ENCODE measurements at places on chromosomes 16 and 17. TPM values are rescaled to one million over a fixed set of nuclear protein-coding genes. Genes with fewer than 3 reads are reported as not detected.

DNA sequence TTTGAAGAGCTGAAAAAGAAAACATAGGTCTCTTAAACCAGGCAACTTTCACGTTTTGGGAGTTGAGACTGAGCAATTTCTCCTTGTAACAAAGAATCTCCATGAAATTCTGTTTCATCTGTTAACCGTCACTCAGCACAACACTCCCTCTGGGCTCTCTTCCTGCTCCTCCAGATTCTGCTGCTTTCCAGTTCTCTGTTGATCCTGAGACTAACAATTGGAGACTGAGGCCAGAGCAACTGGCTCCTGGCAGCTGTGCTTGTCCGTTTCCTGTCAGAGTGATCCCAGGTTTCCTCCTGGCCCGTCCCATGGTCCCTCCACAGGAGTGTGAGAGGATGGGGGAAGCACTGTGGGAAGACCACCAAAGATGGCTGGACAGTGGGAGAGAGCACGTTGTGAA lies 32.5 kb downstream of the IST1 start:
- no peak for DNase-seq
- peaks cover 85% of the 10 kb centered on the region for H3K36me3 ChIP-seq
- peaks cover 27% of the 10 kb centered on the region for H3K4me1 ChIP-seq
- H3K27me3 ChIP-seq = no peaks in the 10 kb centered on the region

DNA sequence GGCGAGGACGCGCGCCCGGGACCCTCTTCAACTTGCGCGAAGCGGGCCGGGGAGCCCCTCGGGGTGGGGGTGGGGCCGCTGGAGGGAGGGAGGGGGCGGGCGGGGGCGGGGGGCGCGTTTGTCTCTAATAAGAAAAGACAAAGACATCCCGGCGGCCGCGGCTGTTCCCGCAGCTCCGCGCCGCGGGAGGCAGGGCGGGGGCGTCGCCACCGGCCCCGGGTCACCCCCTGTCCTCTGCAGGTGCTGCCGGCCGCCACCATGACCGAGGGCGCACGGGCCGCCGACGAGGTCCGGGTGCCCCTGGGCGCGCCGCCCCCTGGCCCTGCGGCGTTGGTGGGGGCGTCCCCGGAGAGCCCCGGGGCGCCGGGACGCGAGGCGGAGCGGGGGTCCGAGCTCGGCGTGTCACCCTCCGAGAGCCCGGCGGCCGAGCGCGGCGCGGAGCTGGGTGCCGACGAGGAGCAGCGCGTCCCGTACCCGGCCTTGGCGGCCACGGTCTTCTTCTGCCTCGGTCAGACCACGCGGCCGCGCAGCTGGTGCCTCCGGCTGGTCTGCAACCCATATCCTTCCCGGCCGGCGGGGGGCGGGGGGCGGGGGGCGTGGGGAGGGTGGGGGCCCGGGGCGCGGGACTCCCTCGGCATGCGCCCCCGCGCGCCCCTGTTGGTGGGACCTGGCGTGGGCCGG lies 714 bp downstream of the CACNA1H start:
- H3K4me1 ChIP-seq = no peaks in the 10 kb centered on the region
- H3K27me3 ChIP-seq = no peaks in the 10 kb centered on the region
- no peak overlapping the region for H3K27ac ChIP-seq
- DNase-seq = no peak

DNA sequence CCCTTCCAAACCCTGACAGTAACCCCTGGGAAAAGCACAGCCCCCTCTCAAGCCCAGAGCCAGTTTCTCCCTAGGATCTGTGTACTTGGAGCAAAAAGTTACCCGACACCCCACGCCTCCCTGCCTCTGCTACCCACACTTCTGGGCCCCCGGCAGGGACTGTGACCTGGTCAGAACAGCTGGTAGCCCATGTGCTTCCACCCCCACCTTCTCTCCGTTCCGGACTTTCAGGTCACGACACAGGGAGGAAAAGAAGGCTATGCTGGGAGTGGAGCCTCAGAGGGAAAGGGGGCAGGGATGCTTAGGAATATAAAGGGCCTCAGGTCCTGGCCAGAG lies 6.4 kb downstream of the PPY start:
- no peak overlapping the region for H3K27ac ChIP-seq
- H3K4me1 ChIP-seq = peaks cover 6% of the 10 kb centered on the region
- no peaks in the 10 kb centered on the region for H3K36me3 ChIP-seq
- no peak overlapping the region for H3K4me3 ChIP-seq
- H3K27me3 ChIP-seq = peaks cover 21% of the 10 kb centered on the region

- H3K27ac ChIP-seq = no peak overlapping the region
- no peaks in the 10 kb centered on the region for H3K4me1 ChIP-seq
- no peak overlapping the region for H3K4me3 ChIP-seq
- no peaks in the 10 kb centered on the region for H3K27me3 ChIP-seq
- no peak for DNase-seq
- H3K36me3 ChIP-seq = no peaks in the 10 kb centered on the region
These were observed 19.9 kb upstream of the MRTFB start for GRCh38 chr16:14051103-14051729.

GRCh38 chr16:68902003-68902968 lies 59.0 kb downstream of the TANGO6 start:
- H3K27me3 ChIP-seq = no peaks in the 10 kb centered on the region
- H3K4me3 ChIP-seq = no peak overlapping the region
- H3K27ac ChIP-seq = no peak overlapping the region
- peak; percentile 81 for DNase-seq
- peaks cover 30% of the 10 kb centered on the region for H3K36me3 ChIP-seq
- H3K4me1 ChIP-seq = no peaks in the 10 kb centered on the region

- no peak overlapping the region for H3K4me3 ChIP-seq
- peaks cover 62% of the 10 kb centered on the region for H3K36me3 ChIP-seq
- H3K4me1 ChIP-seq = peaks cover 13% of the 10 kb centered on the region
- no peak for DNase-seq
These were observed 83.5 kb downstream of the ZNF778 start for GRCh38 chr16:89300976-89301360.

GRCh38 chr16:48318630-48319029 lies 66.6 kb downstream of the SIAH1 start:
- no peak overlapping the region for H3K27ac ChIP-seq
- DNase-seq = no peak
- no peaks in the 10 kb centered on the region for H3K27me3 ChIP-seq
- peaks cover 50% of the 10 kb centered on the region for H3K36me3 ChIP-seq

- H3K27ac ChIP-seq = no peak overlapping the region
- DNase-seq = no peak
- no peaks in the 10 kb centered on the region for H3K4me1 ChIP-seq
These were observed 40.5 kb upstream of the RASD1 start for GRCh38 chr17:17536702-17537101.

DNA sequence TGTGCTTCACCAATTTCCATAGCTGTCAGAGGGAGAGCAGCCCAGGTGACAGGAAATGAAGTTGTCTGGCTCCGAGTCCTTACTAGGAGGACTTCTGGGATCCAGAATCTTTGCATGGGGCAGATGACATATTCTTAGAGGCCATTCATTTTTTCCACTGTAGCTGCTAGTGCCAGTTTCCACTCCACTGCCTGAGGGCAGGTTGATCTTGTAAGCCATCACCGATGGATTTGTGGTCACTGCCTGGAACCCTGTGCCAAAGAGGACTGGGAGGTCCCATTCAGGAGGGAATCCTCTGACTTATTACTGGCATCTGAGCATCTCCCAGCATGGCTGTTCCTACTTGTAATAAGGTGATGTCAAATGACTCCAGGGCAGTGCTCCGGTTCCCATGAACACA lies 144.1 kb upstream of the KCNJ18 start:
- H3K27ac ChIP-seq = no peak overlapping the region
- peaks cover 19% of the 10 kb centered on the region for H3K4me1 ChIP-seq
- no peak overlapping the region for H3K4me3 ChIP-seq

- peaks cover 8% of the 10 kb centered on the region for H3K4me1 ChIP-seq
- no peak for DNase-seq
- peaks cover 15% of the 10 kb centered on the region for H3K36me3 ChIP-seq
- no peak overlapping the region for H3K27ac ChIP-seq
- no peaks in the 10 kb centered on the region for H3K27me3 ChIP-seq
- H3K4me3 ChIP-seq = no peak overlapping the region
These were observed 11.9 kb downstream of the TMEM204 start for GRCh38 chr16:1545044-1546040.

- peaks cover 9% of the 10 kb centered on the region for H3K4me1 ChIP-seq
- no peaks in the 10 kb centered on the region for H3K36me3 ChIP-seq
- H3K4me3 ChIP-seq = no peak overlapping the region
- no peaks in the 10 kb centered on the region for H3K27me3 ChIP-seq
- H3K27ac ChIP-seq = no peak overlapping the region
These were observed 253.4 kb downstream of the SNX29 start for GRCh38 chr16:12229759-12230594.

- peak overlapping the region; percentile 100 for H3K27ac ChIP-seq
- DNase-seq = peak; percentile 86
- H3K27me3 ChIP-seq = no peaks in the 10 kb centered on the region
- H3K4me3 ChIP-seq = peak overlapping the region; percentile 98
- H3K36me3 ChIP-seq = peaks cover 11% of the 10 kb centered on the region
- H3K4me1 ChIP-seq = peaks cover 11% of the 10 kb centered on the region
These were observed 1.4 kb upstream of the CEMP1 start for GRCh38 chr16:2532494-2533141.

GRCh38 chr17:60529806-60530205 lies 3.8 kb upstream of the APPBP2 start:
- H3K36me3 ChIP-seq = no peaks in the 10 kb centered on the region
- H3K27me3 ChIP-seq = no peaks in the 10 kb centered on the region
- H3K27ac ChIP-seq = peak overlapping the region; percentile 76
- no peak for DNase-seq
- peaks cover 15% of the 10 kb centered on the region for H3K4me1 ChIP-seq

GRCh38 chr17:49046912-49047311 lies 49.7 kb downstream of the IGF2BP1 start:
- no peak overlapping the region for H3K27ac ChIP-seq
- no peaks in the 10 kb centered on the region for H3K27me3 ChIP-seq
- H3K4me3 ChIP-seq = no peak overlapping the region
- no peaks in the 10 kb centered on the region for H3K4me1 ChIP-seq
- DNase-seq = no peak

DNA sequence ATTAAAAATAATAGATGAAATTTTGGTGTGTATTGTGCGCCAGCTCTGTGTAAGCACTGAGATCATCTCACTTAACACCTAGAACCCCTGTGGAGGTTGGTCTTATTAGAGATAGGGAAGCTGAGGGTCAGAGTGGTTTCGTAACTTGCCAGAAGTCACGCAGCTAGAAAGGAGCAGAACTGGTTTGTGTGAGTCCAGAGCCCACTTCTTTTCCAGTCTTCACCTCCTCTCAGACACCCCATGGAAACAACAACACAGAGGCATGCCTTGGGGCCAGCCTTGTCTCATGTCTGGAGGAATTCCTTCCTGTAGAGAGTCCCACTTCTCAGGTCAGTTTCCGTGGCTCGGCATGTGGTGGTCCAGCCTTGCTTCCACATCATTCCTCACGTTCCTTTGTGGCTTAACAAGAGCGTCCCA lies 16.5 kb downstream of the YPEL2 start:
- H3K4me3 ChIP-seq = no peak overlapping the region
- DNase-seq = no peak
- no peaks in the 10 kb centered on the region for H3K27me3 ChIP-seq

GRCh38 chr17:51184124-51184523 lies 17.9 kb downstream of the NME2 start:
- DNase-seq = no peak
- no peaks in the 10 kb centered on the region for H3K4me1 ChIP-seq
- no peaks in the 10 kb centered on the region for H3K27me3 ChIP-seq
- H3K27ac ChIP-seq = no peak overlapping the region
- peaks cover 95% of the 10 kb centered on the region for H3K36me3 ChIP-seq
- H3K4me3 ChIP-seq = no peak overlapping the region

DNA sequence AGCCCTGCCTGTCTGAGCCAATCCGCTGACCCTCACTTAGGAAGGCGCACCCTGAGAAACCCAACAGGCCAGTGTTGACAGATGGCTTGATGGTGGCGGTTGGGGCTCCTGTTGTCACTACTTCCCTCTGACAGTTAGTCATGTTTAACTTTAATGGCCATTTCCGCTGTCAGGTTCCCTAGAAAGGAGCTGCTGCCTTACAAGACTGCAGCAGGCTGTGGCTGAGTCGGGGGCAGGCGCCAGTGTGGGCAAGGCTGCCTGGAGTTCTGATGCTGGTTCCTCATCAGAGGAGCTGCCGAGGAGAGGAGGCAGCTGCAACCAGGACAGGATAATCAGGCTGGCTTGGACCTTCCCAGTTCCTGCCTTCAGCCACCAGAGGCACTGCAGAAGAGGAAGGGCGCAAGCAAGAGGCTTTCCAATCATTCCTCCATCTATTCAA lies 223.2 kb upstream of the DYNLRB2 start:
- H3K27me3 ChIP-seq = no peaks in the 10 kb centered on the region
- H3K4me3 ChIP-seq = no peak overlapping the region
- H3K36me3 ChIP-seq = no peaks in the 10 kb centered on the region
- no peak overlapping the region for H3K27ac ChIP-seq
- no peaks in the 10 kb centered on the region for H3K4me1 ChIP-seq

GRCh38 chr17:32341857-32342602 lies at the start of gene C17orf75:
TSS of gene C17orf75 (minus strand) at chr17:32342173. CDS start at chr17:32342139, 34 bp downstream.
- peak; percentile 76 for DNase-seq
- H3K4me1 ChIP-seq = peaks cover 10% of the 10 kb centered on the region
- H3K27me3 ChIP-seq = no peaks in the 10 kb centered on the region
- H3K36me3 ChIP-seq = peaks cover 32% of the 10 kb centered on the region
- peak within 1 kb of the TSS; percentile 93 for H3K27ac ChIP-seq

DNA sequence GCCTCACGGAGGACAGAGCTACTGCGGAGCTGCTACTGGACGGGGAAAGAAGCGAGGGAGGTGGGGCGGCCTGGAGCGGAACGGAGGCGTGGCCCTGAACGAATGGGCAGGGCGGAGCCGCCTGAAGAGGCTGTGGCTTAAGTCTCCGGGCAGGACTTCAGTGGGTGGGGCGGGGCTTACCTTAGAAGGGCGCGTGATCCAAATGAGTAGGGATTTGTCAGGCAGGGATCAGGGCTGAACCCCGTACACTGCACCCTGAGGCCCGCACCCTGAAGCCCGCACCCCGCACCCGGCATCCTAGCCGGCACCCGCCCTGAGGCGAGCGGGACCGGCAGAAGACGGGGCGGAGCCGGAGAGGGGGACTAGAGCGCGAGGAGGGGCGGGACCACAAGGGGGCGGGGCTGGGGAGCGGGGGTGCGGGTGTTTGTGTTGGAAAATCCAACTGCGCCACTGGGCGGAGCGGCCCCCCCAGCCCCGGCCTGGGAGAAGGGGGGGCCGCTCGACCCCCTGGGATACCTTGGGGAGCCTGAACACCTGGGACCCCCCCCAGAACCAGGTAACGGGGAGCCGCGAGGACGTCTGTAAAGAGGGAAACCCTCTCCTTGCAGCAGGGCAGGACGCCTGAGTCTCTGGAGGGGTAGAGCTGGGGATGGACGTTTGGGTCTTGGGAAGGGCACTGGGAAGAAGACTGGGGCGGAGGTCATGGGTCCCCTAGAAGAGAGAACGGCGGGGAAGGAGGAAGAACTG lies at the start of gene KDM6B:
TSS of gene KDM6B (plus strand) at position 423 of the 747 bp plus-strand sequence. CDS start 11,338 bp downstream, outside the sequence.
- H3K27ac ChIP-seq = peak within 1 kb of the TSS; percentile 99
- peaks cover 8% of the 10 kb centered on the region for H3K27me3 ChIP-seq
- H3K4me3 ChIP-seq = peak within 1 kb of the TSS; percentile 89

The ACSM5 gene
- 0.54 TPM for total RNA-seq

The SPATA32 gene
- total RNA-seq = not detected

The CMTM1 gene
- 2.1 TPM for total RNA-seq

The SPATA22 gene
- not detected for total RNA-seq

The FOXL1 gene
- total RNA-seq = 4.9 TPM

The KRT16 gene
- total RNA-seq = 109 TPM

The TRIM16 gene
- 42.5 TPM for total RNA-seq

Measured in MCF 10A (cell line).